ENCODE measurements at places on chromosomes 4 and X.

DNA sequence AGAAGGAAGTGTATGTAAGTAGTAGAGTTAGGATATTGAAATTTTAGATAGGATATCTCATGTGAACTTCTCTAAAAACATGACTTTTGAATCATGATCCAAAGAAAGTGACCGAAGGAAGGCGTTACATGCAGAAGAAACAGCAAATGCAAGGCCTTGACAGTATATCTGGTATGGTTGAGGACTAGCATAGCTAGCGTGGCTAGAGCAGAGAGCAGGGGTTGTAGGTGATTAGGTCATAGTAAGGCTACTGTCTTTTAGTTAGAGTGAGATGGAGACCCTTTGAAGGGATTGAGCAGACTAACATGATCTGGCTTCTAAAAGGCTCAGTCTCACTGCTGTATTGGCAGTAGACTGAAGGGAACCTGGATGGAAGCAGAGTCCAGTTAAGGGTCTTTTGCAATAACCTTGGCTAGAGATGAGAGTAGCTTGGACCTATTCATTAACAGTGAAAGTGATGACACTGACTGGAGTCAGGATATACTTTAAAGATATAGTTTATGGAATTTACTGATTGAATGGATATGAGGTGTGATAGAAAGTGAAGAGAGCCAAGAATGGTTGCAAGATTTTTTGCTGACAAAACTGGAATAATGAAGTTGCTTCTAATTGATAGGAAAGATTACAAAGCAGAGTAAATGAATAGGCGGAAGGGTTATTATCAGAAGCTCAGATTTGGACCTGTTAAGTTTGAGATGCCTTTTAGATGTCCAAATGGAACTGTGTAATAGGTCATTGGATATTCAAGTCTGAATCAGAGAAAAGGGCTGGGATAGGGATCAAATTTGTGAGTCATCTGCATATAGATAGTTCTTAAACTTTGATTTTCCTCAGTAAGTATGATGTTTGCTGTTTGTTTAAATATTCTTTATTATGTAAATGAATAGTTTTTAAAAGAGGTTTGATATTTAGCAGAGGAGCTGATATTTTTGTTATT is 59.8 kb downstream of the MRPL1 start:
- no peak for DNase-seq

- DNase-seq = no peak
These were observed 18.6 kb downstream of the TBCK start for GRCh38 chr4:106297245-106298035.

DNA sequence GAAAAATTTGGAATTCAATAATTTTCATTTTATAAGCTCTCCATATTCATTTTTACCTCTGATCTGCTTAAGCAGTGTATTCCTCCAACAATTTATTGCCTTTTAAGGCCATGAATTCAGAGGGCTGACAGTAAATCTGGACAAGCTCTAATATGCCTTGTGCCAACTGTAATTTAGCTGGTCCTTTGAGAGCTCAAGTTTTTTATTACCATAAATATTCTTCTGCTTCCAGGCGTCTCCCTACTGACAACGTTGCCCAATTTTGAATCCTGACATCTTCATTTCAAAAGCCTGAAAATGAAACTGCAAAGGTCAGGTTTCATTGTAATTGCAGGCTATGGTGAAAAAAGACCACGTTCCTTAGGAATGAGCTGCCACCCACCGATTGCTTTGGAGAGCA is 95.8 kb upstream of the GEMIN8 start:
- DNase-seq = no peak

- no peak for DNase-seq
These were observed 98.4 kb upstream of the ACSL4 start for GRCh38 chrX:109831326-109831985.

DNA sequence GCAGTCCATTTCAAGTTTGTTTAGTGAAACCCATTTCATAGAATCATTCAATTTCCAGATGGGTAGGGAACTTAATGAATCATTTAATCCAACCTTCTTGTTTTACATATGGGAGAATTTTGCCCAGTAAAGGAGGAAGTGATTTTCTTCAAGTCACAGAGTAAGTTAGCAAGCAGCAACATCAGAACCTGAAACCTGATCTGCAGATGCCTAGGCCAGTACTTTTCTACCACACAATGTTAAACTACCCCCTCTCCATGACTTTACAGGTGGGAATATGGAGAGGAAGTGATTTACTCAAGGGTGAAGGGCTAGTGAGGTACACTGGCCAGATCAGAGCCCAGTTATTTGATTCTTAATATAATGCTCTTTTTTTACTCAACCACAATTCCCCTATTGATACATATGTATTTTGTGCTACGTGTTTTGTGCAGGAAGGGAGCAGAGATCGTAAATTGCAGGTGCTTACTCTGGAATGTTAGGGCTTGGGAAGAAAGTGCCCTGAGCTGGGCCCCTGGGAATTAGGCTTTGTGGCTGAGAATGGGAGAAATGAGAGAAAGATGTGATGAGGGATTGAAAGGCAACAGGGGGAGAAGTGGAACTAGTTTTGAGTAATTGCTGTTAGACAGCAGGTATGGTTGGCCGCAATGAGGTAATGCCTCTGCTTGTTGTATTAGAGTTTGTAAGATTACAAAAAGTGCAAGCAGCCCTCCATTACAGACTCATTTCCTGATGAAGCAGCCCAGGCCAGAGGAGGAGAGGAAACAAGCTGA is 6.8 kb downstream of the LHFPL1 start:
- no peak for DNase-seq

DNA sequence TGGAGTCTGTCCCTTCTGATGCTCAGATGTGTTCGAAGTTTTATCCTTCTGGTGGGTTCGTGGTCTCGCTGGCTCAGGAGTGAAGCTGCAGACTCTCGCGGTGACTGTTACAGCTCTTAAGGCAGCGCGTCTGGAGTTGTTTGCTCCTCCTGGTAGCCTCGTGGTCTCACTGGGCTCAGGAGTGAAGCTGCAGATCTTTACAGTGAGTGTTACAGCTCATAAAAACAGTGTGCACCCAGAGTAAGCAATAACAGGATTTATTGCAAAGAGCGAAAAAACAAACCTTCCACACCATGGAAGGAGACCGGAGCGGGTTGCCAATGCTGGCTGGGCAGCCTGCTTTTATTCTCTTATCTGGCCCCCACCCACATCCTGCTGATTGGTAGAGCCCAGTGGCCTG is 18.5 kb downstream of the SLC25A5 start:
- DNase-seq = no peak

- no peak for DNase-seq
These were observed 19.0 kb upstream of the NHS start for GRCh38 chrX:17355976-17356375.

GRCh38 chr4:23373261-23373660 is 516.6 kb downstream of the PPARGC1A start:
- DNase-seq = no peak

GRCh38 chr4:151347490-151348235 is 22.3 kb upstream of the SH3D19 start:
- DNase-seq = no peak

- DNase-seq = peak; percentile 53
These were observed at the start of gene INTU for GRCh38 chr4:127632420-127633403. INTU (plus strand) TSS chr4:127632957; CDS start chr4:127633035, 78 bp downstream.

DNA sequence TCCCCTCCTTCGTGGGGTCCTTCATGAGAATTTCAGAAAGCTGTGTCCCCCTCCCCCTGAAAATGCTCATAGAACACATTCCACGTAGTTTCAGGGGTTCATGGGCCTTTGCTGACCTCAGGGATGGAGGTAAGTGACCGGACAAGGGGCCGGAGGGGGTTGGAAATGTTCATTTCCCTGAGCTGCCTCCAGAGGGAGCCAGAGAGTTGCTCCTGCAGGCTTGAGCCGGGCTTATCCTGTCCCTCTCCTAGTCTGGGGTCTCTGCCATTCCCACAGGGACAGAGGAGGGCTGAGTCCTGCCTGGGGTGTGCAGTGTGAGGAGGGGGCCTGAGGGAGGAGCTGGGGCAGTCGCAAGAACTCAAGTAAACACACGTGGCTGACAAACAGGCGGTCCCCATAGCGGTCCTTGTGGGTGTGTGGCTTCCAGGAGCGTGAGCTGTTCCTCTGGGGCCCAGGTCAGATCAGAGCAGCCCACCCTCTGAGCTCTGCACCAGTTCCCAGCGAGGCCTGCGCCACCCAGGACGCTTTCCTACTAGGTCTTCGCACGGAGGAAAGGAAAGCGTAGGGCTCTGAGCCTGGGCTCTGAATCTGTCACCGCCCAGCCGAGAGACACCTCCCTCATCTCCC is 62.5 kb downstream of the WFS1 start:
- DNase-seq = no peak

GRCh38 chr4:75087865-75088264 is 154.9 kb downstream of the PARM1 start:
- DNase-seq = no peak

- no peak for DNase-seq
These were observed 15.8 kb downstream of the ART3 start for GRCh38 chr4:76090241-76090691.
